ENCODE measurements at places on chromosomes 7 and 10.

DNA sequence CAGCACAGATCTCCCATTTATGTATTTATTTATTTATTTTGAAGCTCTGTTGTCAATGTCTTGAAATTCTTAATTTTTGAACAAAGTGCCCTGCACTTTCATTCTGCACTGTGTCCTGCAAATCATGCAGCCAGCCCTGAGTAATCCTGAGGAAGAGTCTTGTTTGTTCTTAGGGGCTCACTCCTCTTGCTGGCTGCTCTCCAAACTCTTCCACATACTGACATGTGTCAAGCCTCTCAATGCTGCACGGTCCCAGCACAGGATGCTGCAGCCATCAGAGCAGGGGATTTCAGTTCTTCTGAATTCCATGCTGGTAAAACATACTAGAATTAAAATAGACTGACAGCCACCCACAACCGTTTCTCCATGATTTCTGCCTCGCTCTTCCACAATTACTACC lies 207.2 kb downstream of the PARD3 start:
- DNase-seq, result no peak

GRCh38 chr7:38153515-38153914 lies 24.5 kb upstream of the STARD3NL start:
- DNase-seq, result no peak

DNA sequence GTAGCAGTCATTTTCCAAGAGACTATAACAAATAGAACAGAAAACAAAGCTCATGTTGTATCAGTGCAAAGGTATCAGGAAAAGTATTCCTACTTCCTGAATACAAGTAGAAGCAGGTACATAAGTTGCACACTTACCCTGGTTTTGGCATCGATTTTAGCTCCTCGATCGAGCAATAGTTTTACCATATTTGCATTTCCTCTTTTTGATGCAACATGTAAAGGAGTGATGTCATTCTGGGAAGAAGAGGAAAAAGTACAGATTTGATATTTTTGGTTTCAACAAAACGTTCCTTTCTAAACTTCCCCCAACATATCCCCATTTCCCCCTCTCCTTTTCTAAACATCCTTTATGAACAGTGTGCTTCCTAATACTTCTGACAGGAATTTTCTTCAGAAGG lies 155.1 kb downstream of the ANK3 start:
- DNase-seq, result no peak

DNA sequence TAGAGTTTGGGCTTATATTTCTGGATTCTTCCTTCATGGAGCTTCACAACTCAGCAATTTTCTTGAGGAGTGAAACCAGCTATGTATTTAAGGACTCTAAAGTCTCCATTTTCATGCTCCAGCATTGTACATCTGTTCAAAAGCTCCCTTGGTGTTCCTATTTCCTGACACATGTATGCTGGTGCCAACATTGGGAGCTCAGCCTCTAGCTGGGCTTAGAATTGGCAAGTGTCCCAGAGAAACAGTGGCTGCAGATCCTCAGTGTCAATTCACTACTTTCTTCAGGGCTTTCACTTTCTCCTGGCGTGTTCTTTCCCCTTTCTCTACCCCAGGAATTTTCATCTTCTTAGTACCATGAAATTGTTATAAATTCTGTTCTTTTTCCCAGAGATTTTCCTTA lies 103.1 kb downstream of the ZNF467 start:
- DNase-seq, result no peak

GRCh38 chr10:91347529-91347928 lies 62.6 kb upstream of the HECTD2 start:
- no peak for DNase-seq

GRCh38 chr10:47218803-47219202 lies 81.2 kb upstream of the GDF10 start:
- DNase-seq, result no peak

DNA sequence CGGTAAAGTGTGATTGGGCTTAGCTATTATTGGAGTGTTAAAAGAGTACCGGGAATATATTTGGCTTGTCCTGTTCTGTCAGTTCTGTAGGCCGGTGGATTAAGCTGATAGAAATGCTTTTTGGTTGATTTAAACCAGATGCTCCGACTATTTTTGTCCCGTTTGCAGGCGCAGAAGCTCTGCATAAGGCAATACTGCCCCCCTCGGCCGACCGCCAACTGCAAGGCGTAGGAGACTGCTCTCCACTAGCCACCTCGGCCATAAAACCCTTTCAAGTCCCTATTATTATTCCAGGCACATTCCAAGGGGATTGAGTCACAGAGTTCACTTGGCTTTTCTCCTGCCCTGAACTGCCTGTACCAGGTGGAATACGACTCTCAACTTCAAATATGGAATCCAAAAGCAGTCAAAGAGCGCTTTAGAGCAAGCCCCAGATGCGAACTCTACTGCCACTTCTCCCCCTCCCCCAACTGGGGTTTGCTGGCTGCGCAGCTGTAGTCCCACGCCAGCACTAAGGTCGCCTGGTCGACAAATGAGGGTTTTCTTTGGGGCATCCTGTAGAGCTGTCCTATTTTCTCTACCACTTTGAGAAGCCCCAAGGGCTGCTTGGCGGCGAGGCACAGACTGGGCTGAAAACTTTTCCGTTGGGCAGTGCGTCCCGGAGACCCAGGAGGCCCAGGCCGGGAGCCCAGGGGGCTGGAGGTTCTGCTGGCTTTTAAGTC lies 108.3 kb downstream of the REEP3 start:
- DNase-seq, result peak; percentile 80

- DNase-seq, result no peak
Measured at GRCh38 chr7:34385384-34385783, 272.6 kb upstream of the NPSR1 start.

GRCh38 chr10:42783181-42783549 lies 570 bp downstream of the BMS1 start:
- DNase-seq, result no peak

DNA sequence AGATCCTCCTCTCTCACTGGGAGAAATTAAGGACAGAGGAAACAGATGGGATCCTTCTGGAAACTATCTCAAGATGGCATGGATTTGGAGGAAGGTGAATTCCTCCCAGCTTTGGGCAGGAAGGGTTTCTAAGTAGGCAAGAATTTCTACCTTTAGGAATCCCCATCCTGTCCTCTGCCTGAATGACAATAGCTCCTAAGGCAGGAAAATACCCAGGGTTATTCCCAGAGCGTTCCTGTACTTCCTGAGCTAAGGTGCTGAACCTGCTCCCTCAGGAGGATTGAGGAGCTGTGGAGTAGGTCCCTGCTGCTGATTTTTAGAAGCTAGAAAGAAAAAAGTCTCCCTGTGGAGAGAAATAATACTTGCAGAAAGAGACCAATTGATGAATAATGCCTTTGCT lies 568 bp downstream of the MGAM2 start:
- no peak for DNase-seq

DNA sequence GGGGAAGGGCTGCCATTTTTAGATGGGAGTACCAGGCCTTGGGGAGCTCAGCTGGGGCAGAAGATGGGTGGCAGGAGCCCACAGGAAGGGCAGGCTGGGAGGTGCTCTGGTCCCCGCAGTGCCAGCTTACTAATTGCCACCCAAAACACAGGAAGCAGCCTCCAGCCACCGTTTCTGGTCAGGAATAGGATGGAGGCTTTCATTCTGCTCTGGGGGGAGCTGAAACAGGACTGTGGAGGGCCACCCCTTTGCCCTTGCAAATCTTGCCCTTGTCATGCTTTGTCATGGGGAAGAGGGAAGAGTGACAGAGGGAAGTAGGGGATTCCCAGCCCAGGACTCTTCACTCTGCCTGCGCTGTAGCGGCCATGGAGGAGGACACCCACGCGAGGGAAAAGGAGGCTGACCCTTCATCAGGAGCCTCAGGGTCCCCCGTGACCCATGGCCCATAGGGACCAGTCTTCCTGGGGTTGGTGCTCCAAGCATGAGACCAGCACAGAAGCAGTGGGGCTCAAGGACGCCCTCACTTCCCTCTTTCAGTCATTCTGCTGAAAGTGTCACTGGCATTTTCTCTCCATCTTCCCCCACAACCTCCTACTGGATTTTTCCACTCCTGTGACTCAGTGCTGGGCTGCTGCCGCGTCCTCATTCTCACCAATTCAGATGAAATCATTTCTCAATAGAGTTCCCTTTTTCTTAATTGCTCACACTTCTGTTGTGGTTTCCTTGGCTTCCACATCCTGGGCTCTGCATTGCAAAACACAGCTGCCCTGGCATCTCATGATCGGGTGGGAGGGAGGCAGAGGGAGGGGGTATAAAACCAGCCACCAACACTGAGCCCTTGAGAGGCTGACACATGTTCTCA lies 61.9 kb downstream of the MKI67 start:
- peak; percentile 75 for DNase-seq

DNA sequence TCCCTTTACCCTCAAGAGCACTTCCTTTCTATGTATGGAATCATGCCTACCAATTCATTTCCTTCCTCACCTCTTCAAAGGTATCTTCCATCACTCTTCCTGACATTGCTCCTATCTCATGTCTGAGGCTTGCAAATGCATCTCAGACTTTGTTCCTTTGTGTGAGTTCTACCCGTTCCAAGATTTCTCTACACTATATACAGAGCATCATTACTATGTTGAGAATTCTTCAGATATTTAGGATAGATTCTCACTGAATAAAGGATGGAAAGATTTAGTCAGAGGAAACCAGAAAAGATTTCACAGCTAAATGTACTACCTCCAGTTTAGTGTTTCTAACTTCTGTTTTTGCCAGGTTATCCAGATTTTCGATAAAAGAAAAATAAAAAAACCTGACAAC lies 462.7 kb downstream of the PHTF2 start:
- DNase-seq, result no peak

- DNase-seq, result no peak
Measured at GRCh38 chr10:47454780-47455058, 29.2 kb downstream of the ANXA8 start.

DNA sequence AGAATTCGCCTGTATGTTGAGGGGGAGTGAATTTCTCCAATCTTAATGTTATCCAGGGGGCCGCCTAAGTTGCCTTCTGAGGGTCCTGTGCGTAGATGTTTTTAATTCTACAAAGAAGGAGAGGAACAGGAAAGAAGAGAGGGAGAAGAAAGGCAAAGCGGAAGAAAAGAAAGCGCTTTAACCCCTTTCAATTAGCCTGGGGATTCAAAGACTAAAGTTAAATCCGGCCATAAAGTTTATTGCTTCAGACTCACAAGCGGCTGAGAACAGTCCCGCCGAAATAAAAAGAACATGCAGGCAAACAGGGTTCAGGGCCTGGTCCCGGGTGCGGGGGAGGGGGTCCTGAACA lies 4.5 kb downstream of the HOXA5 start:
- no peak for DNase-seq

GRCh38 chr7:149799397-149800168 lies 26.2 kb upstream of the ZNF467 start:
- DNase-seq, result peak; percentile 44

DNA sequence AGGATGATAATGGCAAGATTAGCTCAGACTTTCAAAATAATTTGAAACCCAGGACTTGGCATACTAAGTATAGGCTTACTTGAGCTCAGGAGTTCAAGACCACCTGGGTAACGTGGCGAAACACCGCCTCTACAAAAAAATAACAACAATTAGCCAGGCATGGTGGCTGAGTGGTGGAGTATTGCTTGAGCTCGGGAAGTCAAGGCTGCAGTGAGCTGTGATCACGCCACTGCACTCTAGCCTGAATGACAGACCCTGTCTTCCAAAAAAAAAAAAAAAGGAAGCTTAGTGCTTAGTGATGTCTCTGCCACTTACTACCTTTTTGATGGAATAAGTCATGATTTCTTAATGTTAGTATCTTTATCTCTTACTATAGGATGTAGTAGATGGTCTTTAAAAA lies 25.5 kb downstream of the RABGEF1 start:
- no peak for DNase-seq

- no peak for DNase-seq
Measured at GRCh38 chr7:30934225-30934624, 22.6 kb downstream of the AQP1 start.

DNA sequence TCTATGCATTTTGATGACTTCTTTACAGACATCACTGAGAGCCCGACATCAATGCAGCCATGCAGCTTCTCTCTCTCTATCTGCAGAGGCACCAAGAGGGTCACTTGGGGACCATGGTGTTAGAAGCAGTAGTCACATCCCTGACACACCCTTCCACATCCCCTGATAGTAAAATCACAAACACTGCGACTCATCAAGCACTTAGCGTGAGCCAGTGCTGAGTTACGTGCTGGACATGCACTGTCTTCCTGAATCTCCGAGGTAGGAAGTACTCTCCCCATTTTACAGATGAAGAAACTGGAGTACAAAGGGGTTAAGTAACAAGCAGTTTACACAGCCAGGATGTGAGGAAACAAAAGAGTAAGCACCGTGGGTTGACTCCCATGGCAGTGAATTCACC lies 109.2 kb downstream of the OSBPL3 start:
- DNase-seq, result no peak
